ENCODE measurements at places on chromosomes 4 and X. TPM values are rescaled to one million over a fixed set of nuclear protein-coding genes. Genes with fewer than 3 reads are reported as not detected.

DNA sequence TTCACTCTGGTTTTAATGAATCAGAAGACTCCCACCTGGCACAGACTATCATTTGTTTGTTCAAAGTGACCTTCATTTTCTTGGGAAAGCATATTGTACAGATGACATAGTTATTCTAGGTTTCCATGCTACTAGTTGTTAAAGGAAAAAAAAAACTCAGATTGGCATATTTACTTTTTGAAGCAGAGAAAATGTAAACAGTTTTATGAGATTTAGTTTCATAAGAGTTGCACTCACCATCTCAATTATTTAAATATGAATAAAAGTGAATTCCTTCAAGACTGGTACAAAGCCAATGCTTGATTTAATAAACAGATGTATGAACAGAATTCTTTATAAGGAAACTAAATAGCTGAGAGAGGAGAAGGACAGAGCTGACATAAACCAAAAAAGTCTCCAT is 280.3 kb upstream of the UGT8 start:
- H3K36me3 ChIP-seq, result no peaks in the 10 kb centered on the region
- no peak overlapping the region for H3K27ac ChIP-seq
- no peak overlapping the region for H3K4me3 ChIP-seq
- no peak for DNase-seq

Gene FGF5
- 0.32 TPM for total RNA-seq

- H3K27ac ChIP-seq, result no peak overlapping the region
- DNase-seq, result no peak
- no peak overlapping the region for H3K4me3 ChIP-seq
- H3K4me1 ChIP-seq, result peaks cover 4% of the 10 kb centered on the region
- H3K36me3 ChIP-seq, result no peaks in the 10 kb centered on the region
Observed at GRCh38 chrX:134713618-134714107, 55.4 kb upstream of the PLAC1 start.

DNA sequence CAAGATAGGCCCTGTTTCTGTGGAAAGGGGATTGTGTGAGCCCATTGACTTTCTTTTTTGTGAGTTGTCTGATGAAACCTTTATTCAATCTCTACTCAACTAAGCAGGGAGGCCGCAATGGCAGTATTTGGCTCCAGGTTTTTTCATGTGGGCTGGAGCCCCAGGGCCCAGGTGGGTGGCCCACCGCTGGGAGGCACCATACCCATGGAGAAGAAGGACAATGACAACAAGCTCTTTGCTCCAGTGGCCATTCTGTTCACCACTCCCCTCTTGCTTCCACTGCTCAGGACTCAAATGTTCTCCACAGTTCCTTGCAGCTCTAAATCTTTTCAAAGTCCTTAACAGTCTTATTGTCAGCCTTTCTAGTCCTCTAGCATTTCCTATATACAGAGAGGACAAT is 54.1 kb downstream of the HOPX start:
- DNase-seq, result no peak
- no peak overlapping the region for H3K4me3 ChIP-seq
- H3K36me3 ChIP-seq, result no peaks in the 10 kb centered on the region
- no peaks in the 10 kb centered on the region for H3K4me1 ChIP-seq

GRCh38 chr4:5747738-5748375 is 36.9 kb downstream of the EVC start:
- H3K27ac ChIP-seq, result peak overlapping the region; percentile 44
- H3K36me3 ChIP-seq, result no peaks in the 10 kb centered on the region
- H3K4me1 ChIP-seq, result peaks cover 13% of the 10 kb centered on the region

Data from heart right ventricle (tissue), 16 donors.